Omental fat pad (tissue), 4 donors: ENCODE measurements at places on chromosomes 16 and 17. TPM values are rescaled to one million over a fixed set of nuclear protein-coding genes. Genes with fewer than 3 reads are reported as not detected.

- no peak for DNase-seq
Observed at GRCh38 chr16:70418993-70419318, 19.9 kb downstream of the ST3GAL2 start.

DNA sequence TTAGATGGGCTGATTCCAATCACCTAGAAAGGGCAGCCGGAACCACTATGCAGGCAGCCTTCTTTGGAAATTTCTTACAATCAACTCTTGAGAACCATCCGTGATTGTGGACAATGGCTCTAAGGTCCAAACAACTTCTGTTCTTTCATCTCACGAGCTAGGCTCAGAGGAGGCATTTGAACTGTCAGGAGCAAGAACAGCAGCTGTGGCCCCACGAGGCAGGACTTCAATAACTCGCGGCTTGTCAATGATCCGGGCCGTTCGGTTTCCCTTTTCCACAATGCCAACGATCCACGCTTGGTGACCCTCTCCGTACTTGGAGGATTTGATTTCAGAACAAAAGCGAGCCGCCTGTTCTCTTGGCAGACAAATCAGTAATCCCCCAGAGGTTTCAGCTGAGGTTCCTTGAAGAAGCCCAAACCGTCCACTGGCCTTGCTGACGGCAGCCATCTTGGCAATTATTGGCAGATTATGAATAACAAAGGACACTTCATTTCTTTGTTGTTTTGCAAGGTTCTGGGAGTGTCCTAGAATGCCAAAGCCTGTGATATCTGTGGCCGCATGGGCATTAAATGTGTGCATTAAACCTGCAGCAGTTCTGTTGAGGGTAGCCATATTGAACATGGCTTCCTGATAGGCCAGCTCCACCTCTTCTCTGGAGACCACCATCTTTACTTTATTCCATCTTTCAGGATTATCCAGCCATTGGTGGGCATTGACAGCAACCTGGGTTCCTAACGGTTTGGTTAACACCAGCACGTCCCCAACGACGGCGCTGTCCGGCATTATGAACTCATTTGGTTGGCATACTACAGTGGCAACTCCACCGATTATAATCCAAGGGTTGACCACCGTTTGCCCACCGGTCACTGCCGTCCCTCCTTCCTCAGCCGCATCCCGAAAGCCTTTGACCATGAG lies 1.2 kb downstream of the SEPHS2 start:
- no peak for DNase-seq

DNA sequence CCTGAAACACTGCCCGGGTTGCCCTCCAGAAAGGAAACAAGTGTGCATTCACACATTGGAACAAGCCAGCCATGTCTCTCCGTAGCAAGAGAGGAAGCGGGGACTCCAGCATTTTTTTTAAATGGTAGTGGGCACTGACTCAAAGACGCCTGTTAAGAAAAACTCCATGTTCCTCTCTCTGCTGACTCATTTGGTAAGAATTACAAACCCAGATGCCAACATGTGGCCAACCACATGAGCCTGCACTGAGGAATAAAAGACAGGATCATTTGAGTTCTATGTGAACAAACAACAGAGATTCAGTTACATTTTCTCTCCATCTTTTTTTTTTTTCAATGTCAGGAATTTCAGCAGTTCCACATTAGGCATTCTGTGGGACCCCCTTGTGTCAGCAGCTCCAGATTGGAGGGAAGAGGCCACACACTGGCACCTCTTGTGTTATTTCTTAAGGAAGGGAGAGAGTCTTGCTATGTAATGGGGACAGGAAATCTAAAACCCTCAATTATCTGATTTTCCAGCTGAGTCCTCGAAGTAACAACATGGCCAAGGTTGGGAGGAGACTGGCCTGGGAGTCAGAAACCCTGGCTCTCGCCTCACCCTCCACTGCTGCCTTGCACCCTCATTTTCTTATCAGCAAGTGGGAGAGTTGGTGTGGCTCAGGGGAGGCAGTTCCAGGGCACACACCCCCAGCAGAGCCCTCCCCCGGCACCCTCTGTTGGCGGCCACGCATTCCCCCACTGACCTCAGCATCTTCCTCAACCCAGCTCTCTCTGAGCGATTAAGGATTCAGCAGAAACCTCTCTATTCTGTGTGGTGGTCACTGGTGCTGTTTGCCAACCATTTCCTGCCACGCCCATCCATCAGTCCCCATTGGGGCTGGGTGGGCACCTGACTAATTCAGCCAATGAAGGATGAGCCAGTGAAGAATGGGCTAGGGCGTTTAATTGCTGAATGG lies 173.0 kb downstream of the FOXL1 start:
- DNase-seq, result no peak

DNA sequence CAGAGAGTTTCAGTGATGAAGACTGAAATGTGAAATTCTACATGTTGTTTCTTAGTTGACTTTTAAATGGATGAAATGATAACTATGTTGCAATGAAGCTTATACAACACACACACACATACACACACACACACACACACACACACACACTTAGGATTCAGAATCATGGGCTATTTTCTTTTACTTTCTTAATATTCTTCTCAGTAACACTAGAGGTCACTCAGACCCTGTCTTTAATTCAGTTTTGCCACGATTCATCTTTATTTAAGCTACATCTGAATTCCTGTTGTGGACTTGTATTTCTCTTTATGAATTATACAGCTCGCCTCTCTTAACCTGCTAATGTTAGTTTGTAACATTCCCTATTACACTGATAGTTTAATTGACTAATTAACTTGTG lies 109.6 kb upstream of the GOT2 start:
- DNase-seq, result no peak

DNA sequence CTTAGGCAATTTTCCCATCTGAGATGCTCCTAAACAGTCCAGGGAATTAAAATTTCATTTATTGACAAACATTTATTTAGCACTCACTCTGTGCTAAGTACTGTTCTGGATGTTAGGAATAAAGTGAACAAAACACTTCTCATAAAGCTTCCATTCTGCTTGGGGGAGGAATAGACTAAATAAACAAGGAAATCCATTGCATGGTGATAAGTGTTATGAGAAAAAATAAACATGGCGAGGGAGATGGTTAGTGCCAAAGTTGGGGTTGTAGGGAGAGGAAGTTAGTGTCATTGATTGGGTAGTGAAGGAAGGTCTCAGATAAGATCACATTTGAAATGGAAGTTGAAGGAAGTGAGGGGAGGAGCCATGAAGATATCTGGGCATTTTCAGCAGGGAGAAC lies 72.2 kb upstream of the CES5A start:
- no peak for DNase-seq

GRCh38 chr17:45408611-45409421 lies 23.9 kb downstream of the ARHGAP27 start:
- no peak for DNase-seq

DNA sequence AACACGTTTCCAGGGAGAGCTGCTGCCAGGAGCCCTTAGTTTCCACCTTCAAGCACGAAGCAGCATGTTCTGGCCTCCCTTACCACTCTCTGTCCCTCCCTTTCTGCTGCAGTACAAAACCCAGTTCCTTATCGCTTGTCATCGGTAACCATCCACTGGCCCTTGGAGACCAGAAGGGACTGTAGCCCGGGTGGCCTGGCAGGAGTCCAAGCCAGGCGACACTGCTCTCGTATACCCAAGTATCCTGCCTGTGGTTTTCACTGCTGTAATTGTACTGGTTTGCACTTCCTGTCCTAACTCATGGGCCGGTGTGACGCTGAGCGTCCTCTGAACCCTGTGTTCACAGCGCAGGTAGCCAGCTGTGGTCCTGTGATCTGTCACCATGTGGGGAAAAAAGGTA lies 81.1 kb downstream of the MAF start:
- no peak for DNase-seq

DNA sequence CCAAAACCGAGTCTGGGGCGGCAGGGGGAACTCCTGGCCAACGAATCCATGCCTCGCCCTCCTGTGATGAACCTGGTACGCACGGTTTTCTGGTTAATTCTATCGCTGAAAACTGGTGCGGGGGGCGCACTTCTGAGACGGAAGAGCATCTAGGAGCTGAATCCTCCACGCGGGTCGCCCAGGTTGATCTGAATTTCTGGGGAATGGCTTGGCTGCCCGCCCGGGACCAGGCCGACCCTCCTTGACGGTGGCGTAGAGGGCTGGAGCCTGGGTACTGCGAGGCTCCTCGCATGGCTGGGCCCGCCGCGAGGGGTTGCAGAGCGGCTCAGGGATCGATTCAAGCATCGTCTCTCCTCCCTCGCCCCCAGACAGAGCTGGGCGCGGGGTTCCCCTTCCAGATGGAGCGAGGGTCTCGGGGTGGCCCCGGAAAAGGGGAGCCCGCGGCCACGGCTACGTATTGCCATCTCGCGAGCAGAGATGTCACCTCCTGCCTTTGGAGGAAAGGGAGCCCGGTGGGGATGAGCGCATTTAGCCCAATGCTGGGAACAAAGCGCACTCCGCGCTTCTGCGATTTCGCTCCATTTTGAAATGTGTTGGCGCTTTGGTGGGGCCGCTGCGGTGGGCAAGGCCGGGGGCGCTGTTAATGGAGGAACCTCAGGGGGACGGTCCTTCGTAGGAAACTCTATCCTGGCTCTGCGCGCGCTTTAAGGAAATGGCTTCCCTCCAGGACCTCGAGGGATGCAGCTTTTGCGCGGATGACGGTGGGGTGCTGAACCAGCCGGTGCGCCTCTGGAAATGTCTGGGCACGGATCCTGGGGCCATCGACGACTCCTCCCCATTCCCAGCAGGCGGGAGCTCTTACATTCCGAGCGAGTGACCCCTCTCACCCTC lies 2.7 kb downstream of the MAPT start:
- DNase-seq, result no peak

DNA sequence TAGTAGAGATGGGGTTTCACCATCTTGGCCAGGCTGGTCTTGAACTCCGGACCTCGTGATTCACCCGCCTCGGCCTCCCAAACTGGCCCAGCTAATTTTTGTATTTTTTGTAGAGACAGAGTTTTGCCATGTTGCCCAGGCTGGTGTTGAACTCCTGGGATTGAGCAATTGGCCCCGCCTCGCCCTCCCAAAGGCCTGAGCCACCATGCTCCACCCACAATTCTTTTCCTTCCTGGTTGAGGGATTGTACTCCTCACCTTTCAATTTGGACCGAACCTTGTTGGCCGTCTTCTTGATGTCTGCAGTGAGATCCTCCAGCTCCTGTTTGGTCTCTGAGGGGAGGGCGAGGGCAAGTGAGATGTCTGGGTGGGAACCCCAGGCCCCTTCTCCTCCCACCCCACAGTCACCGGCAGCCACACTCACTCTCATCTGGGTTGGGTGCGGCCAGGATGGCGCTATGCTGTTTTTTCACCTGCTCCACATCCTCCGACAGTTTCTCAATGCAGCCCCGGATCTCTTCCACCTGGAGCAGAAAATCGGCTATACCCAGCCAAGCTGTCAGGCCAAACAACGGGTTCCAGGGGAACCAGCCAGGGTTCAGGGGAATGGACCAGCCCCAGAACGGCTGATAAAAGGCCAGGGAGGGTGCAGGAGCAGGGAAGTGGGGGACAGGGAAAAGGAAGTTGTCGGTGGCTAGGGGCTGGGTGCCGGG lies 9.6 kb downstream of the STX1B start:
- no peak for DNase-seq

GRCh38 chr17:71976011-71976649 lies 144.7 kb upstream of the SOX9 start:
- DNase-seq, result peak; percentile 40

GRCh38 chr17:12936501-12936900 lies 81.3 kb downstream of the ELAC2 start:
- DNase-seq, result no peak

DNA sequence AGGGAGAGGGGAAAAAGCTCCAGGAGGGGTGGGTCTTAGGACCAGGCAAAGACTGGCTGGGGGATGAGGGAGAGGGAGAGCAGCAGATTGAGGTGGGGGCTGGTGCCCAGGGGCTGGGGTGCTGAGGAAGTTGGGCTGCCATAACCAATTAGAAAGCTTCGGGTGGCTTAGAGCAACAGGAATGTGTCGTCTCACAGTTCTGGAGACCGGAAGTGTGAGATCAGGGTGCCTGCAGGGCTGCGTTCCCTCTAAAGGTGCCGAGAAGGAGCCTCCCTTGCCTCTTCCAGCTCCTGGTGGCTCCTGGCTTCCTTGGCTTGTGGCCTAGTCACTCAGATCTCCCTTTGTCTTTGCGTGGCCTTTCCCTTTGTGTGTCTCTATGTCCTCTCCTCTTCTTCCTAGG lies 2.2 kb downstream of the IL34 start:
- DNase-seq, result no peak

DNA sequence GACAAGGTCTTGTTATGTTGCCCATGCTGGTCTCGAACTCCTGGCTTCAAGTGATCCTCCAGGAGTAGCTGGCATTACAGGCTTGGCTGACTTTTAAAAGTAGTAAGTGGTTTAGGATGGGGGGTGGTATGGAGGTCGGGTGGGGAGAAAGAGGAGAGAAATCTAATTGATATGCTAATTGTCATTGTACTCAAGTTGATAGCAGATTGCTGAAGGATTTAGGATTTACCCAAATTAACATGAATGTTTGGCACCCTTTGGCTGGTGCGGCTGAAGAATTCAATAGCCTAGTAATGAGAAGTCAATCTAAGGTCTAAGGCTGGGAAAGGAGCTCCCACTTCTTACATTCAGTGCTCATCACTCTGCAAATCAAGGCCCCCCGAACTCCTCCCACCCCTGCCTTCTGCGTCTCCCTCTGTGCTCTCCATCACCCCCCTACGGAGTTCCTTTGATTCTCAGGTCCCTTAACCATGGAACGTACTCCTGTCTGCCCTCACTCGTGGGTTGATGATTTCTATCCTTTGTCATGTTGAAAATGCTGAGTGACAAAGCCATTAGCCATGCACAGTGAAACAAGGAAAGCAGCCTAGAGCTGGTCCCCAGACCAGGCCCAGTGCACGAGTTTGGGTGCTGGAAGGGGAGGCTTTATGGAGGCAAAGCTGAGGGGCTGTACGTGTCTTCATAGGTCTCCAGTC lies 17.3 kb downstream of the CDH13 start:
- DNase-seq, result no peak

DNA sequence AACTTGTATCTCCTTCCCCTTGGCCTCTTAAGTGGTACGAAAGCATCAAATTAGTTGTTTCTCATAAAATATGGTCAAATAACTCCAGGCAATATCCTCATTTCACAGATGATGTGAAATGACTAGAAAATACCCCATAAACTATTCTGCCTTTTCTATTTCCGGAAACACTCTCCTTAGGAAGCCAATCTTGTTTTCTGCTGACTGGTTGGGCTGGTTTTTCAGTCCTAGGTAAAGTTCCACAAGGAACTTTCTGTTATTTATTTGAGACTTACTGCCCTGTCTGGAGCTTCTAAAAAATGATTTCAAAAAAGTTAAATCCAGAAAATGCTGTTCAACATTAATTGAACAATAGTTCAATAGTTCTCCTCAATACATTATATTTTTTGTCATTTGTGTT lies 7.3 kb downstream of the MYOCD start:
- DNase-seq, result no peak

Gene CHD9NB
- 0.48 TPM for total RNA-seq

Gene SDK2
- 0.56 TPM for total RNA-seq

Gene C17orf67
- 0.96 TPM for total RNA-seq

Gene SCPEP1
- 74.0 TPM for total RNA-seq

Gene CDIP1
- 18.8 TPM for total RNA-seq

Gene GPT2
- 138 TPM for total RNA-seq

Gene ATF7IP2
- total RNA-seq, result 14.2 TPM

Gene PCTP
- 16.0 TPM for total RNA-seq
